ENCODE measurements at places on chromosomes 12 and 14.

GRCh38 chr14:70061108-70061507 lies 127.6 kb downstream of the SLC8A3 start:
- no peak for DNase-seq

- DNase-seq: no peak
These were observed 439.8 kb upstream of the OR4E1 start for GRCh38 chr14:22113401-22113800.

DNA sequence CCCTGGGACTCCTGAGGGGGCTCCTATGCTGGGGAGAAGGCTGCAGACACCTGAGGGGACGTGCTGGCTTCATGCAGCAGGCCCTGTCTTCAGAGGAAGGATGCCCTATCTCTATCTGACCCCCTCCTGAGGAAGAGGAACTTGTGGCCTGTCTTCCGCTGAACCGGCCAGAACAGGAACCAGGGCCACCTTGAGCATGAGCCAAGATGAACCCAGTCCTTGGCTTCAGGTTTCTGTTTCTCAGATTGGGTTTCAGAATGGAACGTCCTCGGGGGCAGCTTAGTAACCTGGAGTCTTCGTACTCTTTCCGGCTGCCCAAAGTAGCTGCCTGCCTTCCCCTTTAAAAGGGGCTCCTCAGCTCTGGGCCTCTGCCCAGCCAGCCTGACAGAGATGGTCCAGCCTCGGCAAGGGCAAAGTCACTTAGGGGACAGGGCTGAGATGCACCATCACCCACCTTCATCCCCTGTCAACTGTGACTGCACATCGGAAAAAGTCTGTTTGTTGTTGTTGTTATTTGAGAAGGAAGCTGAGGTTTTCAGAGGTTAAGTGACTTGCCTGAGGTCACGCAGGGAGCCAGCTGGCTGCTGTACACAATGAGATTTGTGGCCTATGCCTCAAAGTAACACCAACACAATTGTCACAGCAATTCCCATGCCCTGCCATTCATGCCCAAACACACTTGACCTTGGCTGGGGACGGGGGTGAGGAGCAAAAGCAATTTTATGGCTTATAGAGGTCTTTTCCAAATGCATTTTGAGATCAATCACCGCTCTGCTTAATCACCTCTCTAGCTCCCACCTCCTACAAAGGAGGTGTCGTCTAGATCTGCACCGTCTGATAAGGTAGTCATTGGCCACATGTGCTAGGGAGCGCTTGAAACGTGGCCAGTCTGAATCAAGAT lies 13.4 kb downstream of the ASB2 start:
- no peak for DNase-seq

DNA sequence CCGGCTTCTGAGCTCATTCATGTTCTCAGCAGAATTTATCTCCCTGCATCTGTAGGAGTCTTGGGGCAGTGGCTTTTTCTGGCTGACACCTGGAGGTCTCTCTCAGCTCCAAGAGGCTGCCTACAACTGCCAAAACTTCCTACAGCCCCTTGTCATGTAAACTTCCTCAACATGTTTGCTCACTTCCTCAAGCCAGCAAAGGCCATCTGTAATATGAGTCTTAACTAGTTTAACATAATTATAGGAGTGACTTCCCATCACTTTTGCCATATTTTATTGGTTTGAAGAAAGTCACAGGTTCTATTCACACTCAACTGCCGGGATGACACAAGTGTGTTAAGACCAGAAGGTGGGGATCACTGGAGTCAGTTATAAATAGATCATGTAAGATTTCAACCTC lies 194.0 kb downstream of the VRK1 start:
- no peak for DNase-seq

DNA sequence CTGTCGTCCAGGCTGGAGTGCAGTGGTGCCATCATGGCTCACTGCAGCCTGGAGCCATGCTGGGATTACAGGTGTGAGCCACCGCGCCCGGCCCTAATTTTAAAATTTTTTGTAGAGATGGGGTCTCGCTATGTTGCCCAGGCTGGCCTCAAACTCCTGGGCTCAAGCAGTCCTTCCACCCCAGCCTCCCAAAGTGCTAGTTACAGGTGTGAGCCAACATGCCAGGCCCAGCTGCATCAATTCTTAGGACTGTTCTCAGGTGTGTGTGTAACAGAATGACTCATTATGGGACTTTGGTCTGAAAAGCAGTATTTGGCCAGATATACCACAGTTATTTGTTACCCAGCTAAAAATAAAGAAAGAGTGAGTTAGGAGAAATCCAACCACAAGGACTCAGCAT lies 17.4 kb downstream of the LETMD1 start:
- no peak for DNase-seq

DNA sequence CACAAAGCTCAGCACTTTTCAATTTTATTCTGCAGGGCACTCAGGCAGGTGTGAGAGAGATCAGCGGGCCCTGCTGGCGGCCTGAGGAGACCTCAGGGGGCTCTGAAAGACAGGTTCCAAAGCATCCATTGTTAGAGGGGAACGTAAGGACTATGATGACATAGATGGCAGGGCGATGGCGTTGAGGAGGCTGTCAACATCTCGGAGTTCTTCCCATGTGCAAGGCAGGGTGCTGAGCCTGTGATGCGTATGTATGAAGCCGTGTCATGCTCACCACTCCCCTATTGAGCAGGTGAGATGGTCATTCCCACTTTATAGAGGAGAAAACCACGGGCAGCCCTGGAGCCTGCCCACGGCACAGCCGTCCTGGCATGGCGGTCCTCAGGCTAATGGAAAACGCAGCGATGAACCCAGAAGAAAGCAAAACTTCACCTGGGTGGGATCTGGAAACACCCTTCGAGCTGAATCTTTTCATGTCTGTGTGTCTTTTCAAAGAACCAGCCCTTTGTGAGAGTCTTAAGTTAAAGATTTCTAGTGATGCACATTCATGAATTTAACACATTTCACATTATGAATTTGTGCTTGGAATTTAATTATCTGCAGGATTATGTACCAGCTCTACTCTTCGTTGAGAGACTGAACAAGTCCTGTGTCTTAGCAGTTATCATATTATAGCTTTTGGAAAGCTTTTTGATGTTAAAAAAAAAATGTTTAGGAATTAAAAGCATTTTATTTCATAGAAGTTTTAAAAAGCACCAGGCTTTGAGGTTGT lies 64.7 kb downstream of the RIMBP2 start:
- DNase-seq: no peak

DNA sequence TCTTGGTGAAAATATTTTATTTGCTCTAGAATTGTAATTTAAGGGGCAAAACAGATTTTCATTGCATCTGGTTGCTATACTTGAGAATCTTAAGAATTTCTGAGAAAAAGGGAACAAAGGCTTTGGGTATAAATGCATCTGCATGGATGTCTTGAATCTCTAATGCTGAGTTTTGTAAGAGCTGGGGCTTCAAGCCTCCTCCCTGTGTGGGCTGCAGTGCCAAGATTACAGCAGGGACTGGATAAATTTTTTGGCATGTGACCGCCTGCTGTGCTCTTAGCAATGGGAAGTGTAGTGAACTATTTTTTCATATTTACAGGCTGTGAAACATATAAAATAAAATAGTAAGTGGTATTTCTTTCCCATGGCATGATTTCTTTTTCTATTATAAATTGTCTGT lies 70.0 kb downstream of the SLC38A6 start:
- no peak for DNase-seq

- no peak for DNase-seq
These were observed 46.4 kb downstream of the TPCN1 start for GRCh38 chr12:113267621-113268020.
